ENCODE measurements at places on chromosomes 12 and 14.
A peak's percentile ranks its signal among the peaks of the same experiment; 100 is the strongest.

DNA sequence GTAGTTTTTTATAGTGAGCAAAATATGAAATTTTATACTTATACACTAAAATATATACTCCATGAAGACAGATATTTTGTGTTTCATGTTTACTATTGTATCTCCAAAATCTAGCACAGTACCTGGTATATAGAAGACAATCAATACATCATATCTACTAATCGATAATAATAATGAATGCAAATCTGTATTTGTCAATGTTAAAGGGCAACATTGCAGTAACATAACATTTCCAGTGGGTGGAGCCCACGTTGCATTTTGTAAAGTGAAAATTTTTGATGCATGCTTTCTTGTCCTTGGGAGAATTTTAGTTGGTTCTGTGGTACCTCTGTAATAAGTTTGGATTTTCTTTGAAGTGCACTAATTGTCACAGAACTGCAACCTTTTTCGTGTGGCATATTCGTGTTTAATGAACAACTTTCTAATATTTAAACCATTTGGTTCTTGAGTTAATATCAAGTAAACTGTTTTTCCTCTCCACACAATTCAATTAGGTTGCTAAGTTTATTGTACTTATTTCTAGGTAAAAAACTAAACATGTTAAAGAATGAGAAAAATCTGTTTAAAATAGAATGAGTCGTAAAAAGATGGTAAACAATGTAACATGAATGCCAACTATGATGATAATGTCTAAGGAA, 47.4 kb downstream of the AVPR1A start:
- DNase-seq: no peak

DNA sequence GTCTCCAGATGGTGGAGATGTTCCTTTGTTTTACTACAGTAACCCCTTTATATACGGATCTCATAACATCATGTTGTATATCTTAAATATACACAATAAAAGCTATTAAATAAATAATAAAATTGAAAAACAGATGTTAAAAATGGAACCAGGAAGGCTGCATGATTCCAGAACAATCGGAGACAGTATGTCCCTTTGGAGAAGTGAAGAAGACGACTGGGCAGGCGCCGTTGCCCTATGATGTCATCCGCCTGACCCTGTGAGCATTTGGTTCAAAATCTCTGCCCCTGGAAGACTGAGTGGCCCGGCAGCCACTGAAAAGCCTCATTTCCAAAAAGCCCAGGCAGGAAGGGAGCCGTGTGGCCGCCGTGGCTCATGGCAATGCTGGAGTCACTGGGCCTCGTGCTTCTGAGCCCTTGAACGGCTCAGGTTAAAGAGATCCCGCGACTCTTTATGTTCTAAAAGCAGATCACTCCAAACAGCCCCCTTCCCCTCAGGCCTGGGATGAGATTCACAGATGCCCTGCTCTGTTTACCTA, 30.8 kb downstream of the RIMBP2 start:
- DNase-seq: no peak

- no peak for DNase-seq
Observed at GRCh38 chr12:40204337-40204736, 20.5 kb upstream of the LRRK2 start.

GRCh38 chr14:73732006-73732405, 17.8 kb upstream of the PNMA1 start:
- no peak for DNase-seq

- DNase-seq: peak; percentile 31
Observed at GRCh38 chr12:8890313-8891085, 23.8 kb upstream of the PHC1 start.

GRCh38 chr14:104082807-104083206, 2.7 kb upstream of the ASPG start:
- no peak for DNase-seq

- DNase-seq: no peak
Observed at GRCh38 chr14:76706811-76707210, 54.5 kb upstream of the VASH1 start.

DNA sequence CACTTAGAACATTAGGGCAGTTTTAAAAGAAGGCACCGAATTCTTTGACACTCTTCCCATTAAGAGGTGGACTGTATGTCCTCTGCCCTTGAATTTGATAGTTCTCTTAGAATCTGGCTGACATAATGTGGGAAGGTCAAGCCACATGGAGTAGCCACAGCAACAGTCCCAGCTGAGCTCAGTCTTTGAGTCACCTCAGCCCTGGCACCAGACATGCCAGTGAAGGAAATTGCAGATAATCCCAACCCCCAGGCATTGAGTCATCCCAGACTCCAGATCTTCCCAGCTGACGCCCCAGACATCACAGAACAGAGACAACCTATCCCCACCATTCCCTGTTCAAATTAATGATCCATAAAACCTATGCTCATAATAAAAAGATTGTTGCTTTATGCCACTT, 83.4 kb downstream of the GTF2A1 start:
- no peak for DNase-seq

- no peak for DNase-seq
Observed at GRCh38 chr12:50079771-50080170, 5.4 kb upstream of the SMARCD1 start.

- no peak for DNase-seq
Observed at GRCh38 chr12:4899364-4899763, 10.3 kb upstream of the KCNA1 start.
